ENCODE measurements at places on chromosomes 1 and 21. TPM values are rescaled to one million over a fixed set of nuclear protein-coding genes. Genes with fewer than 3 reads are reported as not detected.
A peak's percentile ranks its signal among the peaks of the same experiment; 100 is the strongest.

DNA sequence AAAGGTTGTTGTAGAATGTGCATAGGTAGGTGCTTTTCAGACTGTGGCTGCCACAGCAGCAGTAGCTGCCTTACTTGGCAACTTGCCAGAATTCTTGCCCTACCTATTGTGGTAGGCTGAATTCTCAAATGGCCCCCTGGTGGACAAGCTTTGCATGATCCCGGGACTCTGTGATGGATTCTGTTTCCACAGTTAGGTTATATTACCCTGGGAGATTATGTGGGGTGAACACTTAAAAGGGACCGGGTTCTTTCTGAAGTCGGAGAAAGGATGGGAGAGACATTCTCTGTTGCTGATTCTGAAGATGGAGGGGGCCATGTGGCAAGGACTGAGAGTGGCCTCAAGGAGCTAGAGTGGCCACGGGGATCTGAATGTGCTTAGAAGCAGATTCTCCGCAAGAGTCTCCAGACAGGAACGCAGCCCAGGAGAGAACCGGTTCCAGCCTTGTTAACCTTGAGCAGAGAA is 32.1 kb upstream of the KCNE1 start:
- DNase-seq, result peak; percentile 85

DNA sequence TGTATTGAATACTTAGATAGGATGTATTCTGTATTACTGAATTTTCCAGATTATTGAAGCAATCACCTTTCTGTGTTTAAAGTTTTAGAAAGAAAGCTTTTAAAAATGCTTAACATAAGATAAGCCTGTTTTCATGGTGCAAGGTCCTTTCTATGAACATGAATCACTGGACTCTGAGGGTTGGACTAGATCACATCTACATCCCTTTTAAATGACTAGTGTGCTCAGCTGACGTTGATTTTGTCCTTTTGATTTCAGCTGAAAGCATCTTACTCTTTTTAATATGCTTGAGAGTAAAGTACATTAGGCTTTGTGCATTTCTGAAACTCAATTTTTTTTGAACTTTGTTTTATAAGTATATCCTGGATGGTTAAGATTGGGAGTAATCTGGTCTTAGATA is 16.2 kb downstream of the MIER1 start:
- no peak for DNase-seq

GRCh38 chr1:119541389-119541788 is 34.4 kb downstream of the HSD3B1 start:
- no peak for DNase-seq

DNA sequence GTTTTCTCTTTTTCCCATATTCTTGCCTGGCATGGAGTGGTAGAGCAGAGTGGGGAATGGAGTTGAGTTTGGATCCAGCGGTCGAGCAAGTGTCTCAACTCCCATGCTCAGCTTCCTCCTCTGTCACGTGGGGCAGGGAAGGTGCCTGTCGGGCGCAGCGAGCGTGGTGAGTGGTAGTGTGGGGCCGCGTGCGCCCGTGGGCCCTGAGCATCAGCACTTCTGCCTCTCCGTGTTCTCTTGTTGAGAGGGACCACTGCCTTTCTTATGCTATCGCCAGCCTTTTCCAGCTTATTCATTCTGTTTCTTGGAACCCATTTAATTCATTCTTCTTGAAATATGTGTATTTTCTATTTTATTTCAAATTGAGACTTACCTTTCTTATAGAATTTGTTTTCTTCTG is 65.1 kb downstream of the ADARB1 start:
- DNase-seq, result no peak

GRCh38 chr1:54982739-54983138 is 2.3 kb downstream of the TMEM61 start:
- no peak for DNase-seq

DNA sequence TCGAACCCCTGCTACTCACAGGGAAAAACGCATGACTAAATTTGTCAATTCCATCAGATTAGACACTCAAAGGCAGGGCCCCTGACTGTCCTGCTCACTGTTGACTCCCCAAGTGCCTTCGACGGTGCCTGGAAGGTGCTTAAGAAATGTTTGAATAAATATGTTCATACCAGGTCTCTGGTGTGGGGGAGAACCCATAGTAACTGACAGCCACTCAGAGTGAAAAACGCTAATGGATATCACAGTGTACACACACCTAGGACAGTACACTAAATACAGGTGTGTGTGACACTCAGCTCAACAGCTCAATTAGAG is 39.7 kb upstream of the WASF2 start:
- no peak for DNase-seq

DNA sequence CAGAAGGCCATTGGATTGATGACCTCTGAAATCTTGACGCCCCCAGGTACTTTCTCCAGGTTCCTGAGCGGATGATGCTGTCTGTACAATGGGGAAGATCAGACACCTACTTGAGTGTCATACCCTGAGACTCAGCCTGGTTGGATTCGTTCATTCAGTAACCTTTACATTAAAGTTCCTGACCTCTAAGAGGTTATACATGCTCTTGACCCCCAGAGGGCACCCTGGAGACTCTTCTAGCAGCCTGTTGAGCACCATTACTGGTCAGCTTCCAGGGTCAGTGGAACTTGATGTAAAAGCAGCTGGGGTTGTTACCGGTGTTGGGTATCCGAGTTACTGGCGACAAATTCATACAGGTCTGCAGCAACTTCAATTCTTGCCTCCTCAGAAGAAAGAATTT is 114.3 kb upstream of the ZNF678 start:
- no peak for DNase-seq

GRCh38 chr1:82995951-82996350 is 1003.0 kb downstream of the TTLL7 start:
- DNase-seq, result no peak

DNA sequence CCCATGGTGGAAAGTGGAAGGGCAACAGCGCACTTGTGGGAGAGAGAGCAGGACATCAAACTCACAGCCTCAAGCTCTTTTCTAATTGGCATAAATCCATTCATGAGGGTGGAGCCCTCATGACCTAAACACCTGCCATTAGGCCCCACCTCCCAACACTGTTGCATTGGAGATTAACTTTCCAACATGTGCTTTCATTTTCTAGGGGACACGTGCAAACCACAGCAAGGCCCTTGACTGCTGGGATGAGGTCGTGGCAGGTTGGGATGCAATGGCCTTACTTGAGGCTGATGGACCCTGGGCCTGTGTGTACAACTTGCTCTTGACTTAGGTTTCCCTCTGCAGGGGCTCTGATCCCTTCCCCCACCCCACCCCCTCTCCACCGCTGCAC is 35.9 kb upstream of the NEK2 start:
- no peak for DNase-seq

- no peak for DNase-seq
These were observed 254.5 kb downstream of the DNM3 start for GRCh38 chr1:172095846-172096245.

- no peak for DNase-seq
These were observed 185.9 kb upstream of the ATP1B1 start for GRCh38 chr1:168920456-168921094.

DNA sequence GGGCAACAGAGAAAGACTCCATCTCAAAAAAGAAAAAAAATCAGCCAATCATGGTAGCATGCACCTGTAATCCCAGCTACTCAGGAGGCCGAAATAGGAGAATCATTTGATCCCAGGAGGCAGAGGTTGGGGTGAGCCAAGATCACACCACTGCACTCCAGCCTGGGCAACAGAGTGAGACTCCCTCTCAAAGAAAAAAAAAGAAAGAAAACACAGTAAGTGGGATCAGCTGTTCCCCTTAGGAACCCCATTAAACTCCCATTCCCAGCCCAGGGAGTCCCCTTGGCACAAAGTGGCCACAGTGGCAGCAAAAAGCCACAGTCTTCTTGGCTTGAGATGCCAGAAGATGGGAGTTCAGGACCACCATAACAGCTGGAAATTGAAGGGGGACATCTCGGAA is 9.1 kb downstream of the TMEM50B start:
- no peak for DNase-seq

- DNase-seq, result no peak
These were observed 975.6 kb downstream of the NCAM2 start for GRCh38 chr21:21973806-21974205.

- DNase-seq, result no peak
These were observed 42.2 kb upstream of the WNT4 start for GRCh38 chr1:22184892-22185612.

DNA sequence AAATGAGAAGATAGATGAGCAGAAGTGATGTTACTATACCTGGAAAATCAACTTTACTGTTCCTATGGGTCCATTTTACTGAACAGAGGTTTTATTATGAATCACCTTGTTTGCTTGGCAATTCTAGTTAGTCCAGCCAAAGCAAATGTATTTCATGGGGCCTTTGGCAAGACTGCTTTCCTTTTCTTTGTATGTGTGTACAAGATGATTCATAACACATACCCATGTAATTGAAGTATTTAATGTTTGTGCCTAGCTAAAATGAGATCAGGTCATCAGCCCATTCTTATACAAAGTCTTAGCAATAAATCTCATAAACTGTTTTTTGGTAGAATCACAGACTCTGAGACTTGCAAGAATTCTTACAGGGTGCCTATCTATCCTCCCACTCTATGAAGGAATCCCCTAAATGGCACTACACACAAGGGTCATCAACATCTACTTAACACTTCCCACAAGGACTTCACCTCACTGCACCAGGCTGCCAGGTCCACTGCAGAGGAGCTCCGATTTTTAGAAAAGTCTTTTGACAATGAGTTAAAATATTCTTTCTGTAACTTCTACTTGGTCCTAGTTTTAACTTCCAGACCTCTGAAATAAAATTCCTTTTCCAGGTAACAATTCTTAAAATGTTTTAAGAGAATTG is 58.5 kb downstream of the LPAR3 start:
- no peak for DNase-seq

Gene C1orf226
- 50.4 TPM for total RNA-seq

Gene OR2M4
- total RNA-seq, result not detected

Gene ANGPTL3
- total RNA-seq, result 220 TPM

Gene LCE3D
- not detected for total RNA-seq

Gene F5
- 174 TPM for total RNA-seq

Gene TMEM125
- 0.45 TPM for total RNA-seq

Gene SPRR2B
- total RNA-seq, result not detected

Gene PTGER3
- 0.05 TPM for total RNA-seq

Gene TADA1
- total RNA-seq, result 14.2 TPM

Gene KPRP
- not detected for total RNA-seq

Gene DCST2
- 1.4 TPM for total RNA-seq

Data from left lobe of liver (tissue), 2 donors.